Left cardiac atrium (tissue), 4 donors: ENCODE measurements at places on chromosomes 3 and 15. TPM values are rescaled to one million over a fixed set of nuclear protein-coding genes. Genes with fewer than 3 reads are reported as not detected.
A peak's percentile ranks its signal among the peaks of the same experiment; 100 is the strongest.

- no peak for DNase-seq
These were observed 16.0 kb downstream of the WDR82 start for GRCh38 chr3:52262447-52262846.

DNA sequence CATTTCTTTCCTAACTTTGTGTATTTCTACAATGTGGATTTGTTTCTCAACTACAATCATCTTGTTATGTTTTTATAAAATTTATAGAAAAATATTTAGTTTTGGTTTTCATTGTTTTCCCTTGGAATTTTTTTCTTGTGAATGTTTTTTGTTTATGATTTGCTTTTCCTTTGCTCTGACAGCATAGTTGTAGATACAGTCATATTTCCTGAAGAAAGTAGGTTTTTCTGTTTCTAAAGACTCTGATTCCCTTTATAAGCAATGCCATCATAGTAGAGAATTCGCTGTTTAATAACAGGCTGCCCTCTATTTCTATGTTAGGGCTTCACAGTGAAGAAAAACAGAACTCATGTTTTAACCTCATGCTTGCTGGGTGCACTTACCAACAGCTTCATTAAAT lies 482.3 kb downstream of the ZBBX start:
- DNase-seq = no peak

DNA sequence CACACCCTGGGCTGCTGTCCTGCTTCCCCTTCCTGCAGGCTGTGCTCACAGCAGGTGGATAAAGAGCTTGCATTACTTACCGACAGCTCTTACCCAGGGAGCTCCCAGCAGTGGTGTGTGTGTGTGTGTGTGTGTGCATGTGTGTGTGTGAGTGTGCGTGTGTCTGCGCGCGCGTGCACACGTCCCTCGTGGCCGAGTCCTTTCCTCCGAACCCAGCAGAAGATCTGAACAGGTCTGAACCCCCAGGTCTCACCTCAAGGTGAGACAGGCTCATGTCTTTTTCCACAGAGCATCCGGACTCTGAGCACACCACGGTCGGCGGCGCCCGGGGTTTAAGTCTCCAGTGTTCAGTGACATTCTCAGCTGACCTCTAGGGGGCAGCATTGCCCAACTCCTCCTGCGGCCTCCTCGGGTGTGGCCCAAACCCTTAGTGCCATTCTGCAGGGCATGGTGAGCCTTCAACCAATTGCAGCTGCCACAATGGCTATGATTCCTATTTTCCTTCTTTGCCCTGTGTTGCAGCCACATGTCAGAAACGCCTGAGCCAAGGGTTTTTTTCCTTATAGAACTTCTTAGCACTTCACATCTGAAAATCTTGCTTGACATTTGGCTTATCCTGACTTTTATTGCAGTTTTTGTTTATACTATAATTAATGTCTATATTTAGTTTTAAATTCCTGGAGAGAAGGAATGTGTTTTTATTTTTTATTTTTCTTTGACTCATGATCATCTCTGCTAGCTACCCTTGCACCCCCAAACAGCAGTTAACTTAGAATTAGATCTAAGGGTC lies 64.1 kb upstream of the KLHL25 start:
- DNase-seq = peak; percentile 66

The CCRL2 gene
- 3.1 TPM for total RNA-seq

DNA sequence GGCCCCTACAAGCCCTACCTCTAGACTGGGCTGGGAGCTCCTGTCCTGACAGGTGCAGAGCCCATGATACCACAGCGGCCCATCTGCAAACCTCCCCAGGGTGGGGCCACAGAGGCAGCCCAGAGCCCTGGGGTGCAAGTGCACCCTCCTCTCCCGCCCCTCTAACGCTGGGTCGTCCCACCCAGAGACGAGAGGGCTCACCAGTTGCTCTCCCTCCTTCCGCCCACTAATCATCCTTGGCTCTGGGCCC lies 742 bp downstream of the TNK2 start:
- no peak for DNase-seq

DNA sequence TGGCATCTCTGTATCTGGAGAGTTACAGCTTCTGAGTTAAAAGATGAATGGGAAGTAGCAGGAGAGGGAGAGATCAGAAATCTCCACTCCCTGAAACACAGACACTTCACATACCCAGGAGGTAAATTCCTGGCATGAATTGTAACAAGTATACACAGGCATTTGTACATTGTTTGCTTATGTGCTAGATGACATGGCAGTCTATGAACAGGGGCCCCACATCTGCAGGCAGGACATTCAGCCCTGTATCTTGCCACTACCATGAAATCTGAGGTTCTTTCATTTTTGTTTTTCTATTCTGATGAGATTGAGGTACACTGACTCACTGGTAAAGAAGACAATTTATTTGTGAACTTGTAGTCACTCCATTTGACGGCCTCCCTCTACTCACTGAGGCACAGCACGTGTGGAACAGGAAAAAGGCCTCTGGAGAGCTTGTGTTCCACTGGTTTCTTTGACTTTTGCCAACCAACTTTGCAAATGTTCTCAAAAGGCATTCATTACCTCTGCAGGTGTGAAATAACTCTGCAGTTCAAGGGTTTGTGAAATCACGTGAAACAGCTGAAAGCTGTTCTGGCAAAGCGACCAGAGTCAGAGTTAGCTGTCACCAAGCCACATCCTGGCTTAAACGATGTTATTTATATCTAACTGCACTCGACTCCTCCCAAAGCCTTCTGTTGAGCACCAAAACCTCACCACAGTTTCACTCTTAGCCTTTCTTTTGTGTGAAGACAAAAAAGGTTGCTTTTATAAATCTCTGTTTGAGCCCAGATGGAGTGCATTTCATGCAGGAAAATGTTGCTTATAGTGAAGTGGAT lies 401.3 kb upstream of the CFAP20DC start:
- DNase-seq = no peak

- no peak for DNase-seq
These were observed 13.1 kb upstream of the LRTM1 start for GRCh38 chr3:54940971-54941370.

GRCh38 chr3:13492048-13492447 lies 11.9 kb downstream of the HDAC11 start:
- no peak for DNase-seq

GRCh38 chr3:50260027-50260941 lies 8.7 kb upstream of the SEMA3B start:
- DNase-seq = peak; percentile 96

The CADM2 gene
- total RNA-seq = 11.6 TPM

The AQP9 gene
- 1.6 TPM for total RNA-seq

DNA sequence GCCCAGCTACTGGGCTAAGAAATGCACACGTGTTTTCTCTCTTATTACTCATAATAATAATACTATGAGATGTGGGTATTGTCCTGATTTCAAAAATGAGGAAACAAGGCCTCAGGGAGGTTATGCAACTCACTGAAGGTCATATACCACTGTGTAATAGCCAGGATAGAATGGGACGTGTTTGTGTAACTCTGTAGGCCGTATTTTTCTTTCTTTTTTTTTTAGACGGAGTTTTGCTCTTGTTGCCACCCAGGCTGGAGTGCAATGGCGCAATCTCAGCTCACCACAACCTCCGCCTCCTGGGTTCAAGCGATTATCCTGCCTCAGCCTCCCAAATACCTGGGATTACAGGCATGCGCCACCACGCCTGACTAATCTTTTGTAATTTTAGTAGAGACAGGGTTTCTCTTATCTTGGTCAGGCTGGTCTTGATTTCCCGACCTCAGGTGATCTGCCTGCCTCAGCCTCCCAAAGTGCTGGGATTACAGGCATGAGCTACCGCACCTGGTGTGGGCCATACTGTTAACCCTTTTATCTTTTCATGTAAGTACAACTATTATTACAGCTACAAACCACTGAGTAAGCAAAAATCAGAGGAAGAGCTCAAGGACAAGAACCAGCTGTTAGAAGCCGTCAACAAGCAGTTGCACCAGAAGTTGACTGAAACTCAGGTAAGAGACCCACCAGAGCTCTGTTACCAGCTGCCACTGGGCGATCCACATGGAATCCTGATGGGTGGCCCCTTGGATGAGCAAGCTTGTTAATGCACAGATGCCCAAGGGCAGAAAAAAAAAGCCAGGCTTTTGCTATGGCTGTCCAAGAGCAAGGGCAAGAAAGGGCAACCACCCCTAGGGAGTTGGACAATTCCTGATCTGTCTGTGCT lies 6.7 kb downstream of the KNSTRN start:
- no peak for DNase-seq

- no peak for DNase-seq
These were observed 277.9 kb upstream of the SEMA6D start for GRCh38 chr15:47439146-47440111.

GRCh38 chr3:186930143-186930640 lies at the start of gene ST6GAL1:
Gene ST6GAL1 (plus strand): TSS chr3:186930526. CDS start chr3:187042704, 112,178 bp downstream.
- DNase-seq = peak; percentile 90

The GOLGA6L9 gene
- total RNA-seq = 0.97 TPM

The ZXDC gene
- total RNA-seq = 15.7 TPM

DNA sequence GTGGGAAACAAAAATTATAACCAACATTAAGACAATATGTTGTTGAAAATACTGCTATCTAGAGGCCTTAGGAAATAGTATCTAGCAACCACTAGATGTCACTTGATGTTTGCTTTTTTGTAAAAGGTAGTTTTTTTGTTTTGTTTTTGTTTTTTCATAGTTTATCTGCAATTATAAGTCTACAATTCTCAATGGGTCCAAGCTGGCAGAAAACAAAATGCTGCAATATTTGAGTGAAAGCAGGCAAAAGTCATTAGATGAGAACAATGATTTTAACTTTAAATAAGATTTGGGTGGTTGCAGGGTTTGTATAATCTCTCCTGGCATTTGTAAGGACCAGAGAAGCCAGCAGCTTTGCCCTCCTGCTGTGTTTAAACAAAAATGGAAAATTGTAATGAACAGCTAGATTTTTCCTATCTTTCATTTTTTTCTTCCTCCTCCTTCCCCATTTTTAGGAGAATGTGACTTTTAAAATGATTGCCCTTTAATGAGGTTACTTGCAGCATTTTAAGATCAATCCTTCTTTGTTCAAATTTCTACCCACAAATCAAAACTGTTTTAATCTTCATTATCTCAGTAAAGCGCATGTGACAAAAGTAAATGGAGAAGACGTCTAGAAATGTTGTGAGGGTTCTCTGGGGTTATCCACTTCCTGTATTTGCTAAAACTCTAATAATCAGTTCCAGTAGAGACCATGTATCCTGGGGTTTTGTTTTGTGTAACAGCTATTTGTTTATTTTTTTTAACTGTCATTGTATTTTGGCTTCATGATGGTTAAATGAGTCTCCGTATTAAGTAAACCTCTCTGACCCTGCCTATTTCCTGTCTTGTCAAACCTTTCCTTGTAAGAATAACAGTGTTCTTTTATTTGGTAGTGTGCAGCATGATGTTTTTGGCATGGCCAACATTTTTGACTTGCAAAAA lies 27.3 kb downstream of the DUT start:
- no peak for DNase-seq

The TPRG1 gene
- 15.5 TPM for total RNA-seq

DNA sequence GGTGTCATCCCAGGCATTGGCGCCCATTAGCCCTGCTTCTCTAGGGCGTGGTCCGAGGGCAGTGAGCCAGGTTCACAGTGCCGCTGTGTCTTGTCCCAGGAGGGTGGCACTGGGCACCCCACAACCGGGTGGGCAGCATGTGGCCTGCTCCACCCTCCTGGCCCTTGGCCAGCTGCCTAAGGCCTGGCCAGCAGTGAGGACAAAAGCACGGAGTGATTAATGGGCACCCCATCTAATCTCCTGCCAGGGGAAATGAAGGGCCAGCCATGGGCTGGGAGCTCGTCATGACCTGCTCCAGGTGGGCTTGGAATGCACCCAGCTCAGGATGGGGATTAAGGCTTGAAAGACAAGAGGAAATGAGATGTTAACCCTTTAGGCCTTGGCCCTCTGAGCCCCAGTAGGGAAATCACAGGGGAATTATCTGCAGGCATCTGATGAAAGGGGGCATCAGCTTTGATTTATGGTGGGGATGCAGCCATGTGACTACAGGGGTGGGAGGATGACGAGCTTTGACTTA lies 5.2 kb downstream of the THSD4 start:
- no peak for DNase-seq

DNA sequence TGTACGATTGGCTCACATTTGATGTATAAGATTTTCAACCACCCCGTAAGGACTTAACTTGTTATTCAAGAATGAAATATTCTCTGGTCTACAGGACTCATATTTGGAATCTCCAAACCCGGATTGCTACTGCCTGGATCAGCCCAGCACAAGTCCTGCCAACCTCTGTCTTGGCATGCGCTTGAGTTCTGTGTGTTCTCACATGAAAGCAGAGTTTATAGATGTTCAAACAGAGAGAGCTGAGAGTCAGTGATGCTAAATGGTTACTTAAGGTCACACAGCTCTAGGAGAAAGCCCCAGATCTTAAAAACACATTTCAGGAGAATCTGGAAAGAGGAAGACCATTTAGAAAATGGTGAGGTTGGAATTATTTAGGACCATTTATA lies 268.0 kb upstream of the TBL1XR1 start:
- DNase-seq = no peak

The TMEM158 gene
- 0.44 TPM for total RNA-seq

DNA sequence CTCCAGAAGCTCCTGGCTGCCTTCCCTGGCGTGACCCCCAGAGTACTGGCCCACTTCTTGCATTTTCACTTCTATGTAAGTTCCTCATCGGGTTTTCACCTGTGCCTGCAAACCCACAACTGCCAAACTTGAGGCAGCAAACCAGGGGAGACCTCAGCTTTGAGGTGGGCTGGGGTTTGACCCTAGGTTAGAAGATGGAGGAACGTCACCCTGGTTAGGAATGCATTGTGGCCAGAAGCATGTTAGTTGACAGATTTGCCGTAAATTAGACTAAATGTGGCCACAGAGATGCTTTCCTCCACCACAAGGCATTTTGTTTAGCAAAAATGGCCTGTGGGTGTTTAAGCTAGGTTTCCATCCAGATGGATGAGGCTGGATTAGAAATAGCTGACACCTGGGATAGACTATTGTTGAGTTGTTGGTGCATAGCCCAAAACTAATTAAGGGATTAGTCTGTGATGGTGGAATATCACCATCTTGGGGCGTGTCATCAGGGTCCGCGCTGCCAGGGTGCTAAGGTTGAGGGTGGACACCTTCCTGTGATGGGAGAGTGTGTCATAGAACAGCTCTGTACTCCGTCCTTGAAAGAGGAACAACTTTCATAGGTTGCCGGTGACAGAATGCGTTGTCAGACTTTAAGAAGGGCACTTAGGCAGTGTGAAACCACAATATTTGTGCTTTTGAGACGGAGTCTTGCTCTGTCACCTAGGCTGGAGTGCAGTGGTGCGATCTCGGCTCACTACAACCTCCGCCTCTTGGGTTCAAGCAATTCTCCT lies 3.6 kb downstream of the NISCH start:
- DNase-seq = no peak

DNA sequence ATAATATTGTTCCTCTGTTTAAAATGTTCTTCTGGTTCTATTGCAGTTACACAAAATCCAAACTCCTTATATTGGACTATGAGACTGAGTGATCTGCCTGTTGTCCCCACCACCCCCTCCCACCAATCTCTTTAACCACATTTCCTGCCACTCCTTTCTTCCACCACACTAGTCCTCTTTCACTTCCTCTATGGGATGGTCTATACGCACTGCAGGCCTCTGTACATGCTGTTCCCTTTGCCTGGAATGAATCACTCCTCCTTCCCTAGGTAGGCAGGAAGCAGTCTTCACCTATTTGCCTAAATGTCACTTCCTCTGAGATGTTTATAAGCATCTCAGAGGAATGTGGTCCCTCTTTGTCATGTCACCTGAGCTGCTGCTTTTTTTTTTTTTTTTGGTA lies 4.0 kb downstream of the MAP2K1 start:
- no peak for DNase-seq

The DUOXA1 gene
- total RNA-seq = 2.1 TPM
